Activated CD8-positive, alpha-beta memory T cell treated with anti-CD3 and anti-CD28 coated beads for 4 hours (primary cell): ENCODE measurements at places on chromosomes 7 and 10.

GRCh38 chr10:116403740-116404250, 23.9 kb upstream of the PNLIPRP3 start:
- DNase-seq = no peak

GRCh38 chr7:68840991-68841390, 757.3 kb upstream of the AUTS2 start:
- no peak for DNase-seq

DNA sequence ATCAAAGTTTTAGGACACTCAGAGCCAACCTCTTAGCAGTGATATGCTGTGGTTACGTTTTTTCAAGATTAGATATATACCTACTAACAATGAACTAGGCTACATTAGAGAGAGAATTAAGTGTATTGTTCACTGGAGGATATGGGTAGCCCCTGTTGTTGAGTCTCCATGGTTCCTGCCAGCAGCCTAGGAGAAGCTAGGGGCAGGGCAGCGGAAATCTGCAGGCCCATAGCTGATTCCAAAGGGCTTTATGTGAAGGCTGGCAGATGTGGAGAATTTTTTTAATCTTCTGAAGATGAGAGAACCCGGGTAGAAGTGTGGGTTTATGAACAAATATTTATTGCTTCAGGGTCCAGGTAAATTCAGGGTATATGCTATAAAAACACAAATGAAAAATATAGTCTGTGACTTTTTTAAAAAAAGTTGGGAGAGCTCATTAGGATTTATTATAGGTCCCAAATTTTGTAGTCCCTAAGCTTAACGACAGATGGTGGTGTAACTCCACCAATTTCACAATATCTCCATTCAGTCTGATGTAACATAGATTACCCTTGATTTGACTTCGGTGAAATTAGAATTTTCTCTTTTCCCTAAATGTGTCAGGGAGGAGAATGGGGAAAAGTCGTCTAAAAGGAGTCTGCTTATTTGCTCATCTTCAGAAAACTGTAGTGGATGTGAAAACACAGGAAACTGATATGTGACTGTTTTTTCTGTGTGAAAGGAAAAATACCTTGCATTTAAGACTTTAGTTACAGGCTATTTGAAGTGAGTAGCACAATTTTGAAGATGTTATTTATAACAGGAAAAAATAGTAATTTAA, 163.0 kb upstream of the PPP1R3A start:
- no peak for DNase-seq

DNA sequence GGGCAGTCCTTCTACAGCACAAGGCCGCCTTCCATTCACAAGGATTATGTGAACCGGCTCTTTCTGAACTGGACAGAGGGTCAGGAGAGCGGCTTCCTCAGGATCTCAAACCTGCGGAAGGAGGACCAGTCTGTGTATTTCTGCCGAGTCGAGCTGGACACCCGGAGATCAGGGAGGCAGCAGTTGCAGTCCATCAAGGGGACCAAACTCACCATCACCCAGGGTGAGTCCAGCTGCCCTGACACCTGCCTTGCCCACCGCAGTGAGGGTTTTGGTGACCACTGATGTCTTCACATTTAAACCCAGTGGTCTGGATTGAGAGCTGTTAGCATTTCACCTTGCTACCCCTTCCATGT, 918 bp downstream of the PILRB start:
- DNase-seq = no peak

DNA sequence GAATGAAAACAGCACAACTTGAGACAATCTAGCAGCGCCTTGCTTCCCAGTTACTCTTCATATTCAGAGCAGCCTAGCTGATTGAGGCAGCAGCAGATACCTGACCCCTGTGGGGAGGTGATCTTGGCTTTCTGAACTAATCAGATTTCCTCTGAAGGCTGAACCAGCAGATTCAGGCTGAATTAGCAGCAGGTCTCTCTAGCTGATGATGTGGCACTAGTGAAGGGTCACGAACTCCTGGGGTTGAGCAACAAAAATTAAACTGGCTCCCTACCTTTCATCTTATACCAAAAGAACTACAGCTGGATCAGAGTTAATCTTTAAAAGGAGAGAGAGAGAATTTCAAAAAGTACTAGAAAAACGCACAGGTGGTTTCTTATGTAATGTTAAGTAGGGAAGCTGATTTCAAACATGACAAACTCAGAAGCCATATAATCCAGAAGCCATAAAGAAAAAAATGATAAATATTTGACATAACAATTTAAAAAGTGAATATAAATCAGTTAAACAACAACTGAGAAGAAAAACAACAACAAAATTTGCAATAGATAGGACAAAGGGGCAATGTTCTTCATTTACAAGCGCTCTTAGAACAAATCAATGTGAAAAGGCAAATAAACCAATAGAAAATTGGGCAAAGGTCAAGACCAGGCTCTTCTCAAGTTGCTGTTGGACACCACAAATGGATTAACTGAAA, 13.5 kb downstream of the SLC25A13 start:
- no peak for DNase-seq

DNA sequence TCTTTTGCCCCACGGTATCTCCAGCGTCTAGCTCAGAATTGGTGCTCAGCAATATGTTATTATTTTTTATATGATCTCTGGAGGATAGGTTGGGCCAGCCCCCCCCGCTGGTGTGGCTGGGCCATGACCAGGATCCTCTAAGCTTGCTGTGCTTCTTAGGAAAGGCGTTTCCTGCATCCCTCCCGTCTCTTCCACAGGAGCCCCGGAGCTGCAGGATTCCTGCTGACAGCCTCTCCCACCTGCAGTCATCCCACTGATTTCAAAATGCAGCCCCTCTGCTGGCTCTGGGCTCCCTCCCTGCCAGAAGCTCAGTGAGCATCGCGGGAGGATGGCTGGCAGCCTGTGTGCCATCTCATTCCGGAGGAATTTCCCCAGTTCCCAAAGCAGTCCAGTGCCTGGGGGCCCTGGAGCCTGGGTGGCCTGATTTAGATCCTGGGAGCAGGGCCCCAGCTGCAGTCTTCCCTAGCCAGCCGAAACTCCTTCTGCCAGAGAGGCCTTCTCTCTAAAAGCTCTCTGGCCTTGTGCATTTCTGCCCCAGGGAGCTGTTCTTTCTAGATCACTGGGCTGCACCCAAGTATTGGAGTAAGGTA, 21.8 kb upstream of the GOLGA7B start:
- DNase-seq = no peak

GRCh38 chr10:74993649-74994048, 117.8 kb upstream of the SAMD8 start:
- no peak for DNase-seq

- no peak for DNase-seq
These were observed 600.9 kb upstream of the NRP1 start for GRCh38 chr10:33935350-33935749.

GRCh38 chr7:7817748-7818147, 99.3 kb upstream of the RPA3 start:
- no peak for DNase-seq

DNA sequence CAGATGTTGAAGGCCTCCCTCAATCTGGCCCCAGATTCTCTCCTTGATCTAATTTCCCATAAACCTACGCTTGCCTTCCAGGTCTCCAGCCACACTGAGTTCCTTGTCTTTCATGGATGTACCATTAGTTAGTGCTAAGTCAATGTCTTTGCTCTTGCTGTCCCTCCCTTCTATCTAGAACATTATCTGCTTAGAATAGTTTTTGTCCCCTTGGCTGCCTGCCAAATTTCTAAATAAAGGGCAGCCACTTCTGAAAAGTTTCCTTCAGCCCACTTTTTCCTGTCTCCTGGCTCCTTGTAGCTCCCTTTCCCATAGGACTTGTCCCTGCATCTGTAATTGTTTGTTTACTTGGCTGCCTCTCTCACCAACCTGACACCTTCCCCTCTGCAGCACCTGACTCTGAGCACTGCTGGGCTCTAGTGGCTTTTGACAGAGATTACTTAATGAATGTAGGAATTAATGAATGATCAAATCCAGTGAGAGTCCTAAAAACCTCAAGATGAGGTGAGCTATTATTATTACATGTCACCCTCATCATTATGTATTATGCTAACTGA, 58.3 kb downstream of the CXCL12 start:
- no peak for DNase-seq

GRCh38 chr7:2647594-2648172, 15.9 kb downstream of the TTYH3 start:
- DNase-seq = no peak

- DNase-seq = no peak
These were observed 522.4 kb downstream of the PARD3 start for GRCh38 chr10:34292675-34293074.

GRCh38 chr10:218798-219197, 83.5 kb downstream of the ZMYND11 start:
- no peak for DNase-seq

- DNase-seq = no peak
These were observed 156.7 kb downstream of the MBL2 start for GRCh38 chr10:52615756-52616394.

- no peak for DNase-seq
These were observed 5.6 kb downstream of the RAPGEF5 start for GRCh38 chr7:22351329-22351692.

DNA sequence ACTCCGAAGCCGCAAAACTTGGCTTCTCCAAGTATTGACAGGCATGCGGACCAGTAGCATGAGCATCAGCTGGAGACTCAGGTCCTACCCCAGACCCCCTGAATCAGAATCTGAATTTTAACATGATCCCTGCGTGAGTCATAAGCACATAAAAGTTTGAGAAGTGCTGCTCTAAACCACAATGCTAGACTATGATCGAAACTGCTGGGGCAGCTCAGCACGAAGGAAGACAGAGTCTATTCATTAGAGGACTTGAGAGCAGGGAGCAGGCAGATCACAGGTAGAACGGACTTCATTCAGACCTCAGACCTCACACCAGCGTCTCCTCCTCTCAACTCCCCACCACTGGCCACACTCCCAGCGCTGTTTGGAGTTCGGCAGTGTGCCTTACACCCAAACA, 16.9 kb downstream of the CAMK2G start:
- DNase-seq = no peak

GRCh38 chr7:25967278-25968204, 184.5 kb upstream of the NFE2L3 start:
- DNase-seq = no peak

- DNase-seq = no peak
These were observed 20.6 kb upstream of the WASL start for GRCh38 chr7:123769371-123769770.

- peak; percentile 26 for DNase-seq
These were observed 8.2 kb downstream of the TFR2 start for GRCh38 chr7:100632951-100633717.

- DNase-seq = no peak
These were observed 72.1 kb upstream of the TRIM24 start for GRCh38 chr7:138387755-138388475.

DNA sequence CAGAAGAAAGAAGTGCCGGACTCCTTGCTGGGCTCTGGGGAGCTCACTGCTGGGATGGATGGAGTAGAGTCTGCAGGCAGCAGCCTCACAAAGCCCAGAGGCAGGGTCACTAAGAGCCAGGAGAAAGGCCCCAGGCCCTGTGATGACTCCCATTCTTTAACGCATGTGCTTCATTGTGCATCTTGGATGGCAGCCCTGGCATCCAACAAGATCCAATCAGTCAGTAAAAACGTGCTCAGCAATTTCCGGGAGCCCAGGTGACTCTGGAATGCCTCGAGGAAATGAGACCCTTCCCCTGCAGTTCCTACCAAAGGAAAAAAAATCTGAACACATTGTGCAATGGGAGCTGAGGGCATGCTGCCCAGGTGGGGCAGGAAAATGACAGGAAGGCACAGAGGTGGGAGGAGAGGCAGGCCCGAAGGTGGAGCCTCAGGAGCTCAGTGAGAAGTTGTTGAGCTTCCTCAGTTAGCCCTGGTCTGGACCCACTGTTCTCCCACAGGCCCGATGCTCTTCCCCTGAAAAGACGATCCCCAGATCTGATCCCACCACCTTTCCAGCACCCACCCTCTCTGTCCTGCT, 60.7 kb upstream of the TMEM72 start:
- no peak for DNase-seq

DNA sequence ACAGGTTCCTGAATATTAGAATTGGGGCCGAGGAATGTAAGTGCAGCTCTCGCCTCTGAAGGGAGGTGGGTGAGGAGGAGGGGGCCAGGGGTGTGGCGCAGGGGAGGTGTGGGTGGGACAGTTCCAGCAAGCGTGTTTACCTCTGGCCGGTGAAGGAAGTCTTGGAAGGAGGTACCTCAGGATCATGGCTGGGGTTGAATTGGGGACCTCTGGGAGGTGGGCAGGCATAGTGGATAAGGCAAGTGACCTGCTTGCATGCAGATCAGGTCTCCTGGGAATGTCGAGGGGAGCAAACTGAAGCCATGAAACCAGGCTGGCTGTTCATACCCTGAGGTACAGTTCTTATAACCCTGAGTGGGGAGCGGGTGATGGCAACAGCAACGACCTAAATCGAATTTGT, 2.0 kb downstream of the ZNF775 start:
- DNase-seq = no peak
